Activated CD4-positive, alpha-beta T cell treated with anti-CD3 and anti-CD28 coated beads for 36 hours (primary cell): ENCODE measurements at places on chromosomes 6 and 20.

- H3K27ac ChIP-seq: no peak overlapping the region
- H3K27me3 ChIP-seq: no peaks in the 10 kb centered on the region
- no peak overlapping the region for H3K4me3 ChIP-seq
- no peaks in the 10 kb centered on the region for H3K36me3 ChIP-seq
- peaks cover 32% of the 10 kb centered on the region for H3K4me1 ChIP-seq
- DNase-seq: peak; percentile 7
These were observed 23.6 kb downstream of the NTSR1 start for GRCh38 chr20:62732031-62732760.

DNA sequence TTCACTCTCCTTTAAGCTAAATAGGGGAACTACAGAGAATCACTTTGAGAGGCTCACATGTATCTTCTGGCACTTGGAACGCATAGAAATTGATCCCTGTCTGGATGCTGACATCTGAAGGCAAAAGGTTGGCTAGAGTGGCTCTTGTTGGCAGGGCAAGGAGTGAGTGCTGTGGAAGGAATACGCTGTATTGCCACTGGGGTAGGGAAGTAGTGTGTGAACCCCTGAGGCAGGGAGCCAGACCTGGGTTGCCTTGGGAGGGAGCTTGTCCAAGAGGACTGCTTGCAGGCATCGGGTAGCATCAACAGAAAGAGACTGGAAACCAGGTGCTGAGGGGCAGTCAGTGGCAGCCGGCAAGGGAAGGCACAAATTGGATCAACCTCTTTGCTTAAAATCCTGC is 8.9 kb upstream of the MMS22L start:
- no peak overlapping the region for H3K27ac ChIP-seq
- no peaks in the 10 kb centered on the region for H3K4me1 ChIP-seq
- H3K36me3 ChIP-seq: no peaks in the 10 kb centered on the region
- DNase-seq: no peak
- H3K27me3 ChIP-seq: peaks cover 16% of the 10 kb centered on the region

GRCh38 chr6:163352011-163352685 is 62.4 kb upstream of the QKI start:
- no peaks in the 10 kb centered on the region for H3K4me1 ChIP-seq
- no peak overlapping the region for H3K27ac ChIP-seq
- H3K4me3 ChIP-seq: no peak overlapping the region
- peaks cover 2% of the 10 kb centered on the region for H3K27me3 ChIP-seq
- H3K36me3 ChIP-seq: no peaks in the 10 kb centered on the region

- peaks cover 1% of the 10 kb centered on the region for H3K4me1 ChIP-seq
- peaks cover 62% of the 10 kb centered on the region for H3K27me3 ChIP-seq
- no peak overlapping the region for H3K4me3 ChIP-seq
- H3K36me3 ChIP-seq: no peaks in the 10 kb centered on the region
These were observed 31.3 kb upstream of the KCNG1 start for GRCh38 chr20:51054233-51054632.

DNA sequence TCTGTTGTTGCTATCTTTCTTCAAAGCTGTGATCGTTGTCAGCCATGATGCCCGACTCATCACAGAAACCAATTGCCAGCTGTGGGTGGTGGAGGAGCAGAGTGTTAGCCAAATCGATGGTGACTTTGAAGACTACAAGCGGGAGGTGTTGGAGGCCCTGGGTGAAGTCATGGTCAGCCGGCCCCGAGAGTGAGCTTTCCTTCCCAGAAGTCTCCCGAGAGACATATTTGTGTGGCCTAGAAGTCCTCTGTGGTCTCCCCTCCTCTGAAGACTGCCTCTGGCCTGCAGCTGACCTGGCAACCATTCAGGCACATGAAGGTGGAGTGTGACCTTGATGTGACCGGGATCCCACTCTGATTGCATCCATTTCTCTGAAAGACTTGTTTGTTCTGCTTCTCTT is 19.3 kb downstream of the ABCF1 start:
- peaks cover 60% of the 10 kb centered on the region for H3K36me3 ChIP-seq
- no peaks in the 10 kb centered on the region for H3K27me3 ChIP-seq
- no peak for DNase-seq
- H3K4me1 ChIP-seq: no peaks in the 10 kb centered on the region
- no peak overlapping the region for H3K4me3 ChIP-seq

- peaks cover 2% of the 10 kb centered on the region for H3K27me3 ChIP-seq
- H3K4me1 ChIP-seq: no peaks in the 10 kb centered on the region
- no peak overlapping the region for H3K27ac ChIP-seq
- H3K4me3 ChIP-seq: no peak overlapping the region
- DNase-seq: no peak
These were observed 276.6 kb upstream of the CNR1 start for GRCh38 chr6:88442737-88443136.

DNA sequence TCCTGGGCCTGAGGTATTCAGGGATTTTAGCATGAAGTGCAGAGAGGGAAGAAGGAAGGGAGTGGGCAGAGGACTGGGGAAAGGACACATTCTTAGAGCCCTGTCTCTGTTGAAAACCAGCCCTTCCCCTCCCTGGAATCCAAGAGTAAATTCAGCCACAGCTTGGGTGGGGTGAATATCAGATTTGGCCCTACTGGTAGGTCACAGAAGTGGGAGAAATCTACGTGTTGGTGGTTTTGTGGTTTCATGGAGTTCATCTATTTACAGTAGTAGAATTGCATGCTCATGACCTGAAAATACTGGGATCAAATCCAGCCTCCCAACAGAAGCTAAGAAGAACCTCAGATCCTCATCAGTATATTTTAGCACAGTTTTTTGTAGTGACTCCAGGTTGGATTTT is 404.4 kb downstream of the BMP2 start:
- no peaks in the 10 kb centered on the region for H3K36me3 ChIP-seq
- no peaks in the 10 kb centered on the region for H3K4me1 ChIP-seq
- H3K27ac ChIP-seq: no peak overlapping the region
- DNase-seq: no peak

GRCh38 chr6:18829272-18829870 is 442.2 kb downstream of the RNF144B start:
- no peaks in the 10 kb centered on the region for H3K36me3 ChIP-seq
- DNase-seq: no peak
- no peak overlapping the region for H3K27ac ChIP-seq
- no peaks in the 10 kb centered on the region for H3K27me3 ChIP-seq
- no peak overlapping the region for H3K4me3 ChIP-seq

GRCh38 chr20:22499515-22500166 is 84.7 kb downstream of the FOXA2 start:
- no peaks in the 10 kb centered on the region for H3K36me3 ChIP-seq
- no peak for DNase-seq
- H3K4me1 ChIP-seq: no peaks in the 10 kb centered on the region
- H3K4me3 ChIP-seq: no peak overlapping the region
- no peaks in the 10 kb centered on the region for H3K27me3 ChIP-seq
- H3K27ac ChIP-seq: no peak overlapping the region

- H3K27ac ChIP-seq: no peak overlapping the region
- peaks cover 1% of the 10 kb centered on the region for H3K36me3 ChIP-seq
- no peak overlapping the region for H3K4me3 ChIP-seq
- H3K4me1 ChIP-seq: peaks cover 33% of the 10 kb centered on the region
These were observed 151.2 kb upstream of the TMEM170B start for GRCh38 chr6:11386323-11386722.

GRCh38 chr6:116408491-116408890 is 37.7 kb downstream of the DSE start:
- H3K4me1 ChIP-seq: peaks cover 2% of the 10 kb centered on the region
- H3K4me3 ChIP-seq: no peak overlapping the region
- no peak for DNase-seq
- H3K27me3 ChIP-seq: peaks cover 2% of the 10 kb centered on the region

GRCh38 chr20:63351811-63352591 is 9.1 kb downstream of the CHRNA4 start:
- DNase-seq: no peak
- H3K27ac ChIP-seq: no peak overlapping the region

DNA sequence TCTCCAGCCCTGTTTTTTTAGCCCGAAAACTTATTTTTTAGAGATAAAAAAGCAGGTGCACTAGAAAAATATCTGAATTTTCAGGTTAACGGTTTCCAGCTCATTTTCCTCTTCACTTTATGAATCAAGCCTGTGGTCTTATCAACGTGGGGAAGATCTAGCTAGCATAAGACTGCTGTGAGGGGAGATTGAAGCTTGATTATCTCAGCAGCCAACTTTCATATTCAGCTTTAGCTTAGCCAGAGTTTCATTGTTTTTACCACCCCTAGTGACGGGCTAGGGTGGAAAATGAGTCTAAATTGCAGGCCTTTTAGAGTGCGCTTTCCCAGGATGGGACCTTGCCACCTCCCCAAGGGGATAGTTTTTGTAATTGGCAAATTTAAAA is 11.9 kb upstream of the RBM38 start:
- no peaks in the 10 kb centered on the region for H3K27me3 ChIP-seq
- no peak for DNase-seq
- peak overlapping the region; percentile 67 for H3K27ac ChIP-seq

DNA sequence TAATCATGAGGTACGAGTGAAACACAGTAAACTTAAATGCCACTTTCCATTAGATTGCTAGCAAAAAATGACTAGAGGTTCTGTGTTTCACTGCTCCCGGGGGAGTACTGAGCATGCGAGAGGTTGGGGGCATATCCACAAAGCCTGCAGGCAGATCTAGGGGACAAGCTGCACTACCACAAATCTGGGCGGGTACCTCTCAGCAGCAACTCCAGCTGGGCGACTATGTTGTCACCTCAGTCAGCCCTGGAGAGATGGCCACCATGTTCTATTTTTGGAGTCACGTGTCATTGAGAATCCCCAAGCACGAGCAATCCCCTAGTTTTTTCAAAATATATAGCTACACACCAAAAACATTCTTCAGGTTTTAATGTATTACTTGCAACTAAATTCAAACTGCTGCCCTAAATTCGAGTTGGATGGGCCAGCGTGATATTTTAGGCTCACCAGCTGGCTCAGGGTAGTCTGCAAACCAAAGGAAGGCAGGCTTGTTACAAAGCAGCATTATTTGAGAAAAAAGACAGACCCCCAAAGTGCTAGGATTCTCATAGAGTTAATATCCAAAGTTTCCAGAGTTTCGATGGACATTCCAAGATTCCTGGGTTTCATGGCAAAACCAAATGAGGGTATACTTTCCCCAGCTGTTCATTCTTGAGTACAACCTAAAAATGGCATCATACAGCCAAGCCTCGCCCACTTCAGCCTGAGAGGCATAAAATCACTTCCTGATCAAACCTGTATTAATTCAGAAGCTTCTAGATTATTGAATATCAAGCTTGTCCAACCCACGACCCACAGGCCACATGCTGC is 24.1 kb upstream of the MYLIP start:
- H3K4me3 ChIP-seq: no peak overlapping the region
- H3K27ac ChIP-seq: no peak overlapping the region
- DNase-seq: no peak
- no peaks in the 10 kb centered on the region for H3K27me3 ChIP-seq

DNA sequence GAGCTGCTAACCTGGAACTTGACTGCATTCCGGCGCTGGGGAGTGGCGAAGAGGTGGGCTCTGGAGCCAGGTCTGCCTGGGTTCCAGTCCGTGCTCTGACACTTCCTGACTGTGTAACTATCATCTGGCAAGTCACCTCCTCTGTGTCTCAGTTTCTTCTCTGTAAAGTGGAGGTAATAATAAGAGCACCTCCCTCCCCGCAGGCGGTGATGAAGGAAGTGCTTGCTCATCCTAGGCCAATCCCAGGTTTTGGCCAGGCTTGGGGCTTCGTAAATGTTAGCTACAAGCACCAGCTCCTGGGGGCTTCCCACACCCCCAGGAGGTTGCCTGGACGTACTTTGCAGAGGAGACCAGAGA is 32.8 kb downstream of the SNAI1 start:
- DNase-seq: no peak
- H3K27ac ChIP-seq: no peak overlapping the region
- peaks cover 2% of the 10 kb centered on the region for H3K4me1 ChIP-seq
- H3K36me3 ChIP-seq: no peaks in the 10 kb centered on the region
- no peaks in the 10 kb centered on the region for H3K27me3 ChIP-seq
- H3K4me3 ChIP-seq: no peak overlapping the region

DNA sequence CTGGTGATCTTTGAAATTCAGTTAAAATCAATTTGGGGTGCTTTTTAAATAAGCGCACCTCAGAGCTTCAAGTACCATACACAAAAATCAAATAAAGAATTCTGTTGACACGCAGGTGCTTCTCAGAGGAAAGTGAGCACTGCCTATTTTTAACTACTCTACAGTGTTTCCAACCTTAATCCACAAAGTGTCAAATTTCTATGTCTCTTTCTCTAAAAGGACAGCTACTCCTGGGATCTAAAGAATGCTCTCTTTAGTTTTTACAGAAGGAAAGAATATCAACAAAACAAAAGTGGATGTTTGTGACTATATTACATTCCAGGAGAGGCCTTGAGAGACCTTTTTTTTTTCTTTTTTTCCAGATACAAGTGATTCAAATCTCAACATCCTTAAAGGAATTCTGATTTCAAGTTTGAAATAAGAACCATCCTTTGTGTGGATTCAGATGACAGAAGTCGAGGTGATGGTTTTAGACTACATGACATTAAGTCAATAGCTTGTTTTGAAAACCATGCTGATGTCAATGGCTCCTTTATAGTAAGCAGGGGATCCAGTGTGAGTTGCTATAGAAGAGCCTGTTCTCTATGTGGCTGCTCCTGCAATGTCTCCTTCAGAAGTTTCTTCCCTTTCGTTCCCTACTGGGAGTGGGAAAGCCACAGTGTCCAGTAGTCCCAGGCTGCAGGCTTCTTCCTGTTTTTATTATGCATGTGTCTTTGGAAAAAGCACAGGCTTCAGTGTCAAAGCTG is 67.2 kb upstream of the DEFB112 start:
- no peak overlapping the region for H3K27ac ChIP-seq
- H3K36me3 ChIP-seq: no peaks in the 10 kb centered on the region
- H3K4me3 ChIP-seq: no peak overlapping the region
- no peak for DNase-seq
- H3K27me3 ChIP-seq: no peaks in the 10 kb centered on the region

GRCh38 chr20:37254114-37254878 is 7.3 kb downstream of the GHRH start:
- H3K4me1 ChIP-seq: no peaks in the 10 kb centered on the region
- DNase-seq: no peak
- H3K4me3 ChIP-seq: no peak overlapping the region
- no peak overlapping the region for H3K27ac ChIP-seq

- no peaks in the 10 kb centered on the region for H3K36me3 ChIP-seq
- no peak for DNase-seq
- H3K4me1 ChIP-seq: peaks cover 11% of the 10 kb centered on the region
- no peak overlapping the region for H3K27ac ChIP-seq
- no peak overlapping the region for H3K4me3 ChIP-seq
- H3K27me3 ChIP-seq: peaks cover 17% of the 10 kb centered on the region
These were observed 20.6 kb upstream of the BHLHE23 start for GRCh38 chr20:63027221-63027921.

- H3K4me3 ChIP-seq: no peak overlapping the region
- no peak for DNase-seq
- peaks cover 25% of the 10 kb centered on the region for H3K4me1 ChIP-seq
- H3K27ac ChIP-seq: peak overlapping the region; percentile 45
These were observed 20.2 kb downstream of the SHLD1 start for GRCh38 chr20:5770231-5770986.

DNA sequence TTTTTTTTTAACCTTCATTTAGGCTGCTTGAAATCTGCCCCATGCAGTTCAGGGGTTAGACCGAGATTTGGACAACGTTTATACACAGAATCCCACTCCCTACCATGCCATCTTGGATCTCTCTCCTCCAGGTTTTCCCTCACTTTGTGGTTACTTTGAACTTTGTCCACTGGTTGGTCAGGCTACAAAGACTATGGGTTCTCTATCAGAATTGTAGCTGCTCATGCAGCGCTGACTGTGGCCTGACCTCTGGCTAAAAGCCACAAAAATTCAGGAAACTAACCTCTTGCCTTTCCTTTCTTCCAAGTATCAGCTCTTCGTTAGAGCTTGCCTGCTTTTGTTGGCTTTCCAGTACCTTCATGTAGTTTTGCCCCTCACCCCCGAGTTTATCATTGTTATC is 44.9 kb upstream of the KCNG1 start:
- H3K4me3 ChIP-seq: no peak overlapping the region
- DNase-seq: no peak

- no peaks in the 10 kb centered on the region for H3K4me1 ChIP-seq
- peaks cover 11% of the 10 kb centered on the region for H3K27me3 ChIP-seq
- DNase-seq: no peak
- no peaks in the 10 kb centered on the region for H3K36me3 ChIP-seq
These were observed 32.8 kb upstream of the CEP162 start for GRCh38 chr6:84260196-84260595.
